ENCODE measurements at places on chromosomes 12 and 14.

- DNase-seq: no peak
Observed at GRCh38 chr14:95713596-95714371, at the start of gene TCL1A. Gene TCL1A (minus strand): TSS chr14:95714125. CDS start chr14:95714066, 59 bp downstream.

- DNase-seq: no peak
Observed at GRCh38 chr14:51727526-51727925, 75.8 kb downstream of the FRMD6 start.

- DNase-seq: peak; percentile 94
Observed at GRCh38 chr12:120247621-120248030, 17.9 kb downstream of the PXN start.

- DNase-seq: no peak
Observed at GRCh38 chr12:89857652-89858274, 149.1 kb upstream of the ATP2B1 start.

DNA sequence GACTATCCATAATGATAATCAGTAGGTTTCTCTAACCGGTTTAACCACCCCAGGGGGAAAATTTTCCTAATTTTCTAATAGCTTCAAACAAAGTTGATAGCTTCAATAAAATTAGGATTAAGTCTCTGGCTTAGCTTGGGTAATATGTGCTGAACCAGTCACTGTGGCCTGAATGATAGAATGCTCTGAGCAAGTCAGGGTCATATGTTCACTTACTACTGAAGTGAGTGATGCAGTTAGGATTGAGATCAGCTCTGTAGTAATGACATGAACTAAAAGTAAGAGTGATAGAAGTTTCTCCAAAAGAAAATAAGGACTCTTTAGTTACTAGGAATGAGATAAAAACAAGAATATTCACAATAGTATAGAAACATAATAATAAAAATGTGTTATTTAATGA lies 32.6 kb downstream of the ETNK1 start:
- DNase-seq: peak; percentile 73

GRCh38 chr12:119475650-119476049 lies 117.9 kb upstream of the TMEM233 start:
- no peak for DNase-seq

DNA sequence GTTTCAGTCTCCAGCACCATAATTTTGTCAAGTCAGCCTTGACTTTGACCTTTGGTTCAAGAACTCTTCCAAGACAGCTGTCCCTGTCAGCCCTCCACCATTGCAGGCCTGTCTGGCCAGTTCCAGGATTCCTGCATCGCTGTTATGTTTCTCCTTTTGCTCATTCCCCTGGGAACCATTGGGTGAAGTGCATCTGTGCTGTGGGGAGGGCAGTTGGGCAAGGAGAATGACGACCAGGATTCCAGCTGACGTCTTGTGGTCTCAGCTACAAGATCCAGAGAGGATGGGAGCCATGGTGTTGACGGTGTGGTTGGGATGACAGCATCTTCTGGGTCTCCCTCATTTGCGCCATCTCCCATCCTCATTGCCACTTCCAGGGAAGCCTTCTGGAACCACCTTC lies 45.9 kb upstream of the SLC24A4 start:
- no peak for DNase-seq

DNA sequence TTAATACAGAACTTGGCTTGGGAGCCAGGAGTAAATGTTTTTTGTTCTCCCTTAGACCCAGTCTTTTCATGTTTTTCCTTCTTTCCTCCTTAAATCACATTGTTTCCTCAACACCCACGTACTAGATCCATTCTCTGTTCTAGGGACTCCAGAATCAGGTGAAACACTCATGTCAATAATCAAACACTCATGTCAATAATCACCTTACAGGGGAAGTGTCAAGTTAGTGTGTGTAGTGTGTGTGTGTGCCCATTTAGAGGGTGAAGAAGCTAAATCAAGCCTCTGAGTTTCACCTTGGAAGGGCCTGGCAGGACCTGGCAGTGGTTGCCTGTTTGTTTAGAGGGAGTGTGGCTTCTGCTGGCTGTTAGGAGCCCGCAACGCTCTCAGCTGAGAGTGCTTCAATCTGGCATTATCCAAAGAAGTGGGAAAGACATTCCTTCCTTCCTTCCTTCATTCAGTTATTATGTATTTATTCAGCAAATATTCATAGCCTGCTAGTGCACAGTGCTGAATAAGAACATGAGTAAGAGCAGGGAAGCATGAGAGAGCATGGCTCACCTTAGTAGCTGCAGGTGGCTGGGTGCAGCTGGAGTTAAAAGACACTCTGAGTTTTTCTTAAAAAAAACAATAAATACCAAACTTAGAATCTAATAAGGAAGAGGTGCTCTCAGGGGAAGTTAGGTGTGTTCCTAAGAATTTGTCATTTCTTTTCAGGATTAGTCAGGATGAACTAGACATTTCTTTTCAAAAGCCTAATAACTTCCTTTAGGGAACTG lies 17.6 kb upstream of the EID3 start:
- DNase-seq: no peak
